ENCODE measurements at places on chromosomes 5 and 9.

- DNase-seq: no peak
Measured at GRCh38 chr5:107415762-107416161, 255.0 kb downstream of the EFNA5 start.

DNA sequence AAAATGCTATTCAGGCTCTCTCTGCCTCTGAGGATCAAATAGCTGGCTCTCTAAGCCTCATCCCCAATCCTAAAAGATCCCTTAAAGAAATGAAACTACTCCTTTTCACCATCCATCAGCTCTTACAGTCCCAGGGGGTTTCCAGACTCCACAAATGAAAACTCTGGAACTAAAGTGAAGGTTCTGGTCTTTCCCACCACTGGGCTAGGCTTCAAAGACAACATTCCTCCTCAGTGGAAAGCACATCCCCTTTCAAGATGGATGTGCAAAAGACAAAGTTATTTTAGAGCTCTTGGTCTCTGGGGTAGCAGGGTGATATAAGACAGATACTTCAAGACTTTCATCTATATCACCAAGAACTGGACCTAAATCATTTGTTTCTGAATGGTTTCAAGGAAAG, 106.9 kb downstream of the DCP2 start:
- DNase-seq: no peak

DNA sequence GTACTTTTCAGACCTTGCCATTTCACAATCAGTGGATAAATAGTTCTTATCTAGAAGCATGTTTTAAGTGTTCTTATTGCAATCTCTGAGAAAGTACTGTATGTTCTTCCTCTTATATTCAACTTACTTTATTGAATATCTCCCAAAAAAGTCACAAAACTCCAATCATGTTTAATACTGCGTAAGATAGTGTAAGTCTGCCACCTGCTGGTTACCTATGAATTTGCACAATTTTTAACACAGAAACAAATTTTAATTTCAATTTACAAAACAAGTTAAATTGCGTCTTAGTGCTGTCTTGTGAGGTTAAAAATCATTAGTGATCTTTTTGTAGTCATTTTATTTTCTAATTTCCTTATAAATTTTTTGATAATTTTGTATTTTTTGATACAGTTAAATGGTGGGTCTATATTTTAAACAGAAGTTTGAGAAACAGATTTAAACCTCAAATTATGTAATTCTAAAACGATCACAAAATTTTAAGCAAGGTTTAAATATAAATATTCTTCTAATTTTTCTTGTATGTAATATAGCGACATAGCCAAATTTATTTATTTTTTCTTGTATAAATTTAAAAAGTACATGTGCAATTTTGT, 115.8 kb downstream of the EMB start:
- DNase-seq: peak; percentile 19

DNA sequence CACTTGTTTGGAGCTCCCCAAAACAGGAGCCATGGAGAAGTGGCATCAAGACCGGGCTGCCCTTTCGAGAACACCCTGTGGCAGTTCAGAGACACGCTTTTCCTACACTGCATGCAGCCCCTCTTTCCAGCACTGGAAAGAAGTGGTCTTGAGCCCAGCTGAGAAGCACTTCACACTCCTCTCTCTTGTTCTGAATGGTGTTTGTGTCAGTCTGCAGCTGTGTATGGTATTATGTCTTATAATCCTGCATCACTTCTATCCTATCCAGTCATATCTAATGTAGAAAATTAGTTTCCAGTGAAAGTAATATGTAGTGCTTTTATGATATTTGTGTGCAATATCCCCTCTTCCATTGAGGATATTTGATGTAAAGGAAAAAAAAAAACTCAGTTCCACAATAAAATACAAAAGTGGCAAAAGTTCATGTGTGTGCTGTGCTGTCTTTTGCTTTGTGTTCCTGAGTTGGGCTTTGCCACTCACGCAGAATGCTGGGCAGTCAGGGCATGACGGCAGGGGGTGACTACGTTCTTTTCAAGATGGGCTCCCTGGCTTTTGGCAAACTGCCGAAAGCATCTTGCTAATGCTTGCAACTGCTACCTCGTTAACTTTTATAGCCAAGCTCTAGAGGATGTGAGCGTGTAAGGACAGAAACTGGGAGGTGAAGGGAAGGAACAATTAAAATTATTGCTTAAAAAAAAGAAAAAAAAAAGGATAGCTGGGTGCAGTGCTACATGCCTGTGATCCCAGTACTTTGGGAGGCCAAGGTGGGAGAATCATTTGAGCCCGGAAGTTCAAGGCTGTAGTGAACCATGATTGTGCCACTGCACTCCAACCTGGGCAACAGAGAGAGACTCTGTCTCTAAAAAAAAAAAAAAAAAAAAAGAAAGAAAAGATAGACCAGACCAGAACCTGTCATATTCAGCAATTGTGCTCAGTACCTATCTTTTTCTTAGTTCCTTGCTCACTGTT, 102.2 kb downstream of the MAP1B start:
- peak; percentile 33 for DNase-seq

GRCh38 chr9:30575691-30576090, 1808.8 kb upstream of the ACO1 start:
- DNase-seq: no peak

GRCh38 chr5:31845361-31845760, 206.4 kb downstream of the PDZD2 start:
- no peak for DNase-seq

All from NCI-H1417 (cell line).